NCI-H774 (cell line): ENCODE measurements at places on chromosomes 4 and X.

DNA sequence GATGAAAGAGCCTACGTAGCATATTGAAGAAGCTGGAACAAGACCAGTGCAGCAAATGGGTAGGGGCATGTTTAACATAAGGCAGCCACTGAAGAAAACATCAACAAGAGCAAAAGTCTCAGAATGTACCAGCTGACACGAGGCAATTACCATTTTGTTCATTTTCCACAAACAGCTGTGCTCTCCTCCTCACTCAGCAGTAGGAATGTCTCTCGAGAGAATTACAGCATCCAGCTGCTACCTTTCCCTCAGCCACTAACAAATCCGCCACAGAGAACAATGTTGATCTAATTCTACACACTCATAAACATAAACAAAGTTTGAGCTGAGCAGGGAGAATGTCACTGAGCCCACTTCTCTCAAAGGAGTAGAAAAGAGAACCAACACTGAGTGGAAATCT is 68.0 kb downstream of the OPHN1 start:
- no peak for DNase-seq

GRCh38 chr4:111736516-111736915 is 408.7 kb upstream of the FAM241A start:
- no peak for DNase-seq

- no peak for DNase-seq
These were observed 505.7 kb downstream of the PACRGL start for GRCh38 chr4:21205821-21206531.

GRCh38 chr4:6538575-6538974 is 36.4 kb upstream of the MAN2B2 start:
- peak; percentile 27 for DNase-seq

DNA sequence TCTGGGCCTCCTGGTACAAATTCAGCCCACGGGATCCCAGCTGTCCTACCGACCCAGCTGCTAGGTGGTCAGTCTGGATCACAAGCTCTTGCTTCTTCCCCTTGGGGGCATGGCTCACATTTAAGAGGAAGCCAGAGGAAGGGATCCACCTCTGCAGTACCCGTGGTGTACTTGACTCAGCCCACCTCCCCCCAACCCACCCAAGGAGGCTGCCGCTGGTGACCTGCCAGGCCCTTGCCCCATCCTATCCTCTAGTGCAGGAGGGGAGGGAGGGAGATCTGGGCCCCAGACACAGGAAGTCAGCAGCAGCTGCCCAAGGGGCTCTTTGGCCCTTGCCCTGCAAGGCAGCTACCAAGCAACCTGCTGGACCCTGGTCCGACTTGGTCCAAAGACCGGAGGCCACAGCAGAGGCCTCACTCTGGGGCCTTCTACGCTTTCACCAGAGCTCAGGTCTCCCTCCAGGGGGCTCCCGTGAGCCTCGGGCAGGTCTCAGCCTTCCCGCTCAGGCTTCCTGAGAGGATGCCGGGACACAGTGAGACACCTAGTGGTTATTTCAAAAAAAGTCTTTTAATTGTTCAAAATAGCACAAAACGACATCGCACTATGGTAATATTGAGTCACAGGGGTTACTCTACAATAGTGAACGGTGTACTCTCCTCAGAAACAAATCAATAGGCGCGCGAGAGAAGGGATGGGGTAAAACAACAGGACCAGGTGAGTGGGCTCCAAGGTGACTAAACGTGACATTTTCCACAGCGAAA is 2.7 kb upstream of the RENBP start:
- peak; percentile 59 for DNase-seq

GRCh38 chr4:184472614-184473498 is 1.5 kb downstream of the IRF2 start:
- peak; percentile 26 for DNase-seq

DNA sequence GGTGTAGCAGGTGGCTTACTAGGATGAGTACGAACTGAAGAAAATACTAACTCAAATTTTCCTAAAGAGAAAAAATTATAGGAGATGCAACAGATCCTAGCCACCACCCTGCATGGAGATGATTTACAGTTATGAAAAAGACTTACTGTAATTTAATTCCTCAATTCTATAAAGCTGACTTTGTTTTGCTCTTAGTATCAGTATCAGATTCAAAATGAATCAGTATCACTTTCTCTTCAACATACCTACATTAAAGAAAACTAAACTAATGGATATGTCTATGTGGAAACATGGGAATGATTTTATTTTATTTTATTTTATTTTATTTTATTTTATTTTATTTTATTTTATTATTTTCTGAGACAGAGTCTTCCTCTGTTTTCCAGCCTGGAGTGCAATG is 525.8 kb downstream of the NLGN4X start:
- no peak for DNase-seq

GRCh38 chr4:122803788-122804208 is 22.8 kb upstream of the FGF2 start:
- DNase-seq: no peak

GRCh38 chr4:153433754-153434105 is 32.4 kb upstream of the TMEM131L start:
- no peak for DNase-seq

DNA sequence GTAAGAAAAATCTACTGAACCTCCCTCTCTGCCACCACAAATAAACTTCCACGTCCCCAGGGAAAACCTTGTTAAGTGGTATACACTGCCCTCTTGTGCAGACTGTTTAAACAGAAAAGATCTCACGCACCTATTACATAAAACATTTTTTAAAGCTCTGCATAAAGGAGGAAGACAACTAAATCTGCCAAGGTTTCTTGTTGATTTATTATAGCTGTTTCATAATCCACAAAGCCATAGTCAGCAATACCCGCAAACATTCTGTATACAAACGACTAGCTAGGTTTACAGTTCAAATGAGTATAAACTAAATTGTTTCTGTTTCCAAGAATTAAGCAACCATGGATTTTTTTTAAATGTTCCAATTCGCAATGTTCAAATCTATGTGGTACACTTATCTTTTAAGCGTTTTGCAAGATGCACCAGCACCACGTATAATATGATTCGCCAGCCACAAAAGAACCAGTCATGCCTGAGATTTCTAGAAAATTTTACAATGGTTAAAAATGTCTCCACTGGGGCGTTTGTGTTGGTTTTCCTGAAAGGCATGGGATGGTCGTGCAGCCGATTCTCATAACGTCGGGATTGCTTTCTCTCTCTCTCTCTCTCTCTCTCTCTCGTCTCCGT is 164.6 kb downstream of the PRKX start:
- DNase-seq: no peak

DNA sequence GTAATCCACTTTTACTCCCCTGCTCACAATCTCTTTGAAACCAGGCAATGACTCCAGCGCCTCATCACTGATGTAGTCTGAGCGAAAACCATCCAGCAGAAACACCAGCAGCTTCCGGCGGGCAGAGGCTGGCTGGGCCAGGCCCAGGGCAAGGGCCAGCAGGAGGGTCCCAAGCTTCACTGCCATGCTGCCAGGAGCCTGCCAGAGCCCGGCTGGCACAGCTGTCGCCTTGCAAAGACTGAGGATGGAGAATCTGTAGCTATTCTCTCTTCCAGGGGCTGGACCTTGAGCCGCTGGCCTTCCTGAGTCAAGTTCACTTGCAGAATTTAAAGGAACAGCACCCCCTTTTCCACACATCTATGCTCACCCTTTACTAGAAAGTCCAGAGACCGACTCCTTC is at the start of gene ENPP6:
Gene ENPP6, minus strand, starts transcription at position 240 of the 400 bp plus-strand sequence. Its CDS starts 54 bp downstream, at position 186.
- no peak for DNase-seq

DNA sequence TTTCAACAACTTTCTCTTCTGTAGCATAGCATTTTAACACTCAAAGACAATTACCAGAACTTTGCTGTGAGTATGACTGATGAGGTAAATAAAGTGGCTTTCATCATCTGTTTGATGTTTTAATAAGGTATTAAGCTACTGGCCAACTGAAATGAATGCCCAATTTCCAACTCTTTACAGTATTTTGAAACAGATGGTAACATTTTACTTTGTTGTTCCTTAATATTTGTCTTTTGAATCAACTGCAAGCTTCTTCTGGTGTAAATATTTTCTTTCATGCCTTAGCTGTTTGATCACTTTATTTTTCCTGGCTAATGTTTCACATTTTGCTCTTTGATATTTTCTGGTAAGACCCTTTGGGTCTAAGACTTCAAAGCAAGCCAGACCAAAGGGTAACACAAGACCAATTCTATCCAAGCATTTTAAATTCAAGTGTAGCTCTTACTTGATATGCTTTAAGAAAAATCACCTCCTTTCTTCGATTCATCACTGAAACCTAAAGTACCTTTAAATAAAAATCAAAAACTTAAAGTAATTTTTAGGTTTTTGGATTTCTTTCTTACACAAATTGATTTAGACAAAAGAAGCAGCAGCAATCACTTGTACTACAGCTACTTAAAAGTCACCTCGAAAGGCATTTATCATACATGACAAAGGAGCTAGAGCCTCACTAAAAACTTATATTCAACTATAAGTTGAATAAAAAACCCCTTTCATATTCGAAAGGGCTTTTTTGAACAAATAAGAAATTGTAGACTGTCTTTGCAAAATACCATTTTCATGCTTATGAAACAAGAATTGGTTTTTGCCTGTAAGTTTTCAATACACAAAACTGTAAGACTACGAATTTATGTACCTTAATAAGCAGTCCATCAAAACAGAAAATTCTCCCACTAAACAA is 57.6 kb downstream of the TBCK start:
- DNase-seq: no peak

DNA sequence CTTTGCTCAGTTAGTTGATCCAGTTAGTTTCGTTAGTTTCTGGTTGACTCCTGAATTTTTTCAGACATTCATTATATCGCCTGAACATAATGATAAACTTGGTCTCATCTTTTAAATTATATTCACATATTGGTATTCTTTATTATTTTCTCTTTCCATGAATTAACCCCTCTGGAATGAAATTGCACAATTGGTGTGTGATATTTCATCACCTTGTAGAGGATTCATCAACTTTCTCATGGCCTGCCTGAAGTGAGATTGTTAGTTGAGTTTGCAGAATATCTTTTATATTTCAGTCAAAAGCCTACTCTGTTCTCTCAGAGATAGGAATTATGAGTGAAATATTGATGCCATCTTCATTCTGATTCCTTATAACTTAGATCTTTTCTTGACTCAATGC is 1160.6 kb upstream of the AGA start:
- DNase-seq: no peak

DNA sequence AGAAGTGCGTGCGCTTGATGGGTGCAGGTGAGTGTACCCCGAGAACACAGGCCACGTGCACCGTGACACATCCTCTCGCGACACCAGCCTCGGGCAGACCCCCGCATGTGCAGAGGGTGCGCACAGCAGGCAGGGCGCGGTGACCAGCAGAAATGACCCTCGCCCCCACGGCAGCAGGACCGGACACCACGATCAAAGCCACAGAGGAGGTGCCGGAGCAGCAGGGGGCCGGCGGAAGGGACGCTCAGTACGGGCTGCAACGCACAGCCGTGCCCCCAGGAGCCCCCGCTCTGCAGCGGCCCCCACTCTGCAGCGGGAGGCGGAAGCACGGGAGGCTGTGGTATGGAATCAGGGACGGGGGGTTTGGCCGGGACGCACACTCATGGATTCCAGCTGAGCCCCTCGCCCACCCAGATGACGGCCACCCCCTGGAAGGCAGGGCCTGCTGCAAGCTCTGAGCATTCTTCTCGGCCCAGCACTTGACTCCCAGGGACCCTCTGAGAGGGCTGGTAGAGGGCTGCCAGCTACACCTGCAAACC is 17.1 kb downstream of the PPP2R3B start:
- no peak for DNase-seq

GRCh38 chr4:7854697-7855370 is 84.8 kb downstream of the AFAP1 start:
- no peak for DNase-seq

GRCh38 chr4:56272927-56273326 is 114.4 kb downstream of the AASDH start:
- no peak for DNase-seq

GRCh38 chr4:69064391-69064790 is 31.9 kb upstream of the UGT2B7 start:
- no peak for DNase-seq

- DNase-seq: no peak
These were observed 4.3 kb downstream of the AKAP17A start for GRCh38 chrX:1595711-1596060.

DNA sequence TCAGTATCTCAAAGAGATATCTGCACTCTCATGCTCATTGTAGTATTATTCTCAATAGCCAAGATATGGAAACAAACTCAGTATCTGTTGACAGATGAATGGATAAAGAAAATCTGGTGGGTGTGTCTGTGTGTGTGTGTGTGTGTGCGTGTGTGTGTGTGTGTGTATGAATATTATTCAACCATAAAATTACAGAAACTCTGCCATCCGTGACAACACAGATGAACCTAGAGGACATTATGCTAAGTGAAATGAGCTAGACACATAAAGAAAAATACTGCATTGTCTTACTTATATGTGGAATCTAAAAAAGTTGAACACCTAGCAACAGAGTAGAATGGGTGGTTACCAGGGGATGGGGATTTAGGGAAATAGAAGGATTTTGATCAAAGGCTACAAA is 13.2 kb downstream of the XKRX start:
- DNase-seq: no peak

GRCh38 chrX:97847885-97848679 is 964.4 kb downstream of the RPA4 start:
- DNase-seq: no peak

GRCh38 chr4:65023883-65024670 is 614.8 kb upstream of the TECRL start:
- no peak for DNase-seq

DNA sequence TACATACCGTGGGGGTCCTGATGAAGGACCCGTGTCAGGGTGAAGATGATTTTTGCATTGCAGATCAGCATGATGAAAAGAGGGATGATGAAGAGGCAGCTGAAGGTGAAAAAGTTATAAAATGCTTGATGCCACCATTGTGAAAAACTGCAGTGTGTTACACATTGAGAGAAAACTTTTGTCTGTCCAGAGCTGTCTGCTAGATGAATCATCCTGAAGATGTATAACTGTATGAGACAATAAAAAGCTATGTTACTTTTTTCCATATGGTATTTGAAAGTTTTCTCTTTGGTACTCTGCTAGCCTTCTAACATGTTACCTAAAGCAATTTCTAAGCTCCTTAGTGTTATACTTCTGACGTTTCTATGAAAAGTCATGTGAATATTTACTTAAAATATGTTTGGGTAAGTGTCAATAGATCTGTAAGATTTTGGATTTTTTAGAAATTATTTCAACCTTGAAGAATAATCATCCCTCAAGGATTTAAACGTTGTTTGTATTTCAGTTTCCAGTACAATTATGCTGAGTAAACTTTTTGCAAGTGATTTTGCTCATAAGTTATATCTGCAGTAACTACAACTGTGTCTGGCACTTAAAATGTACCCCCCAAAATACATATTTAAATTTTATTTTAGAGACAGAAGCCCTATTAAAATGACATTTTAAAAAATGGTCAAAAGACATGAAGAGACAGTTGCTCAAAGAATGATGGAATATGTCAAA is 9.5 kb downstream of the GNRHR start:
- no peak for DNase-seq

GRCh38 chrX:85244450-85245211 is 840 bp downstream of the ZNF711 start:
- no peak for DNase-seq

- no peak for DNase-seq
These were observed 105.3 kb downstream of the DTHD1 start for GRCh38 chr4:36386691-36387090.
